Bronchial epithelial cell (primary cell): ENCODE measurements at places on chromosomes 5 and 9. TPM values are rescaled to one million over a fixed set of nuclear protein-coding genes. Genes with fewer than 3 reads are reported as not detected.
A peak's percentile ranks its signal among the peaks of the same experiment; 100 is the strongest.

- no peak for DNase-seq
Observed at GRCh38 chr9:125744616-125745015, 2.6 kb upstream of the PBX3 start.

Gene NUTM2F
- total RNA-seq, result not detected in 2 replicates

- no peak for DNase-seq
Observed at GRCh38 chr5:130102375-130102774, 198.1 kb downstream of the CHSY3 start.

Gene WNT8A
- total RNA-seq, result not detected in 2 replicates

- no peak for DNase-seq
Observed at GRCh38 chr9:121755581-121755980, 104.1 kb downstream of the DAB2IP start.

Gene IL3
- not detected in 2 replicates for total RNA-seq

Gene TNPO1
- 265 and 329 TPM in 2 replicates for total RNA-seq

DNA sequence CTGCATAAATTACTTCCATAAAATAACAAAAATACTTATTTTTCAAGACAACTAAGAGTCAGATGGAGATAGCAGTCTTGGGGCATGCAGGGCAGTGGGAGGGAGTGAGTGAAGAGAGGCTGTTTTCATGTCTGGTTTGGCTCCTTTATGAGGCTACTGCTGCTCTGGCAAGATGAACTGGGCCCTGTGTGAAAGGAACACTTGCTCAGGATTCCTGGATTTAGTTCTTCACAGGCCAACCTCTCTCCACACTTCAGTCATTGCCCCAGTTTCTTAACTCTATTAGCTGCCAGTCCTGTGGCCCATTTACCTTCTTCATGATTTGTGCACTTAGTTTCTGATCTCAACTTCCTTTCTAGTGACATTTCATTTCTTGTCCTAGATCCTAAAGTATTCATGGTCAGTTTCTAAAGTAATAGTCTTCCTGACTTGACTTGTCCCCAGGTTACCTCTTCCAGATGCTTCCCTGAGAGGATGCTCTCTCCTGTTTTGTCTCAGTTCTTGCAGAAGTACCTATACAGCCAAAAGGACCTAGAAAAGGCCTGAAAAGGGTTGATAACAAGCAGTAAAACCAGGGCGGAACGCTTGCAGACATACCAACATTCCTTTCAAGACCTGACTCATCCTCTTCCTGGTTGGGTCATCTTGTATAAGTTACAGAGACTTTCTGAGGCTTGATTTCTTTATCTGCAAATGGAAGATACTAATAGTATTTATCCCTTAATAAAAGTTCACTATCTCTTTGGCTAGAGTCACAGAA lies 77.0 kb upstream of the ZFAND5 start:
- peak; percentile 89 for DNase-seq

Gene TRMO
- total RNA-seq, result 18.4 and 25.0 TPM in 2 replicates

DNA sequence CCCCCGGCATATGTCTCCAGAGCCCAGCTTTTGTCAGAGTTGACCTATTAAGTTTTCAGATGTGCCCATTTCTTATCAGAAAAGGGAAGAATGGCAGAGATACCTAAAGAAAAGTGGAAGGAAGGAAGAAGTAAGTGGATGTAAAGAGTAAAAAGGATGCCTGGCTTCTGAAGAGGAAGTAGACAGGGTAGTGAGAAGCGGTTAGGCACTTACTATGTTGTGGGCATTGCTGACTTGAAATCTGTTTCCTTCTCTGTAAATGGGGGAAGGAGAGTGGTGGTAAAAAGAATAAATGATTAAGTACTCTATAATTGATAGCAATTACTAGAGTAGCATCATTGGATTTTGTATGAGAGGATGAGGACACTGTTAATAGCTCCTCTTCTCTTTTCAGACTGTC lies 9.9 kb downstream of the ANP32B start:
- no peak for DNase-seq

DNA sequence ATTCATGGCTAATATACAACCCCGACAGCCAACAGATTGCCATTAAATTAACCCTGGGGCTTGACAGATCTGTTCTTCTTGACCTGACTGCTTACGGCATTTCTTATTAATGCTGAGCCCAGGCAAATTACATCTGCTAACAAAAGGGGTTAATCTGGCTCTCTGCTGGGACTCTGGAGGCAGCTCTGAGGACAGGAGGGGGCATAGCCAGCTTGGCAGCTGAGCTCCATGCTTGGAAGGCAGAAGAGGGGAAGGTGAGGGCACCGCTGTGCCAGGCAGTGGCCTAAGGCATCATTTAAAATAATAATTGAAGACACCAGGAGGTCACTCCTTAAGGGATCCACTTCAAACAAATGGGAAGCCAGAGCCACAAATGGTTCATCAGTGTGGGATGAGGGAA lies 126.0 kb upstream of the GPR151 start:
- DNase-seq, result no peak
